ENCODE measurements at places on chromosomes 5 and 9. TPM values are rescaled to one million over a fixed set of nuclear protein-coding genes. Genes with fewer than 3 reads are reported as not detected.

- DNase-seq, result no peak
Measured at GRCh38 chr9:98427491-98427890, 172.0 kb upstream of the TBC1D2 start.

CD72 gene
- 3.8 TPM for total RNA-seq

TXNDC8 gene
- not detected for total RNA-seq

- no peak for DNase-seq
Measured at GRCh38 chr5:158701406-158702177, 398.1 kb downstream of the EBF1 start.

MPDZ gene
- 41.6 TPM for total RNA-seq

STKLD1 gene
- total RNA-seq, result not detected

- no peak for DNase-seq
Measured at GRCh38 chr5:157793301-157793700, 49.8 kb downstream of the LSM11 start.

GRCh38 chr5:172869691-172870090 is 35.6 kb downstream of the ERGIC1 start:
- DNase-seq, result no peak

SLC34A3 gene
- not detected for total RNA-seq

DNA sequence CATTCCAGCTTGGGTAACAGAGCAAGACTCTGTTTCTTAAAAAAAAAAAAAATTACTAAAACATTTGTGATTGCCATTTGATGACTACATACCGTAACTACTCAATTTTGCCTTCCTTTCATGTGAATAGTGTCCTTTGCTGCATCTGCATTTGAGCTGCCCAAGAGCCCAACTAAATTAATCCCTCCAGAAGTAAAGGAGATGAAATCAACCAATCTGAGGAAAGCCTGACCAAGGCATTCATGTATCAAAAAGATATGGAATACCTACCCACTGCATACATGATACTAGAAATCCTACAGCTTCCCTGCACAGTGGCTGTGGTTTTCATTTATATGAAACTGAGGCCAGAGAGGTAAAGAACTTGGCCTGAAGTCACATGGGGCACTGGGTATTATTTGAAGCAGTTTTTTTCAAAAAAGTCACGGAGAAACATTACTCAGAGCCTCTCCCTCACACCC is 177.5 kb downstream of the AOPEP start:
- no peak for DNase-seq

DNA sequence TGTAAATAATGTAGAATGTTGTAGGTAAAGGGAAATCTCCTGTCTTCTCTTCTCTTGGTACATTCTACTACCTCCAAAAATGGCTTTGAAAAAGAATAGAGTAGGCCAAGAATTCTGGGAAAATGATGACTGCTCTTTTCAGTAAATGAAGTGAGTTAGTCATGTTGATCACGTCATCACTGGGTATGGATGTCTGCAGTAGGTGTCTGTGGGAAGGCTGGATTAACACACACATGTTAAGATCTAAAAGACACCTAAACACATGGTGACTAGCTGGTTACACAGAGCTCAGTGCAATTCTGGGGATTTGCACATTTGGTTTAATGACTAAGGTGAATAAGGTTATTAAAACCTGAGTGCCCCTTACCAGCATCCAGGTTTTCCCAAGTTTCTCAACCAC is 161.5 kb downstream of the CEP120 start:
- DNase-seq, result no peak
